ENCODE measurements at places on chromosomes 3 and 15.

DNA sequence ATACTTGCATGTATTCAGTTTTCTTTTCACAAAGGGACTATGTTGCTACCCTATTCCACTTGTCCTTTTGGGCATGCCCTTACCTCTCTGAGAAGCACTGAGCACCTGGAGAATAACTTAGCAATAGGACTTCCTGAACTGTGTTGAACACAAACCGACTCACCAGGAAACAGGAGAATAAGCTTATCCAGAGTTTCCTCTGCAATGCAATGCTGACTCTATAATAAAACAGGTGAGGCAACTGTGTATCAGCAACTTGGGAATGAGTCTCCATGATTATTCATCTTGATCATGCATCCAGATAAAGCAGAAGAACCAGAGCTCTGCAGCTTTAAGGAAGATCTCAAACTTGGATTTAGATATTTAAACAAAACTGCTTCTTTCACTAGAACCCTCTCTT is 806.5 kb downstream of the IGSF11 start:
- DNase-seq = no peak

DNA sequence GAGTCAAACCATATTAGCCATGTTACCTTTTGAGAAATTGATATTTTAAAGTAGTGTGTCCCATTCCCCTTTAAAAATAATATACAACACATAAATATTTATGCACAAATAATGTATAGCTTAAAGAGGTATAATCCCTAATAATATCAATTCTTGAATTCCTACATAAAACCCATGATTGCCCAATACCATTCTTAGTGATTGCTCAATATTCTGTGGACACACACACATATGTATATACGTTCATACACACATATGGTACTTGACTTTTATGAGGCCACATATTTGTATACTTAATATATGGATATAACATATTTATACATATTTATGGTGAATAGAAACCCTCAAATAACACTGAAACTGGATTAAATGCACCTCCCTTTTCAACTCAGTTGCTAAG is 367.4 kb downstream of the ZBBX start:
- no peak for DNase-seq

GRCh38 chr15:55260562-55261131 is 29.0 kb downstream of the RAB27A start:
- DNase-seq = no peak

DNA sequence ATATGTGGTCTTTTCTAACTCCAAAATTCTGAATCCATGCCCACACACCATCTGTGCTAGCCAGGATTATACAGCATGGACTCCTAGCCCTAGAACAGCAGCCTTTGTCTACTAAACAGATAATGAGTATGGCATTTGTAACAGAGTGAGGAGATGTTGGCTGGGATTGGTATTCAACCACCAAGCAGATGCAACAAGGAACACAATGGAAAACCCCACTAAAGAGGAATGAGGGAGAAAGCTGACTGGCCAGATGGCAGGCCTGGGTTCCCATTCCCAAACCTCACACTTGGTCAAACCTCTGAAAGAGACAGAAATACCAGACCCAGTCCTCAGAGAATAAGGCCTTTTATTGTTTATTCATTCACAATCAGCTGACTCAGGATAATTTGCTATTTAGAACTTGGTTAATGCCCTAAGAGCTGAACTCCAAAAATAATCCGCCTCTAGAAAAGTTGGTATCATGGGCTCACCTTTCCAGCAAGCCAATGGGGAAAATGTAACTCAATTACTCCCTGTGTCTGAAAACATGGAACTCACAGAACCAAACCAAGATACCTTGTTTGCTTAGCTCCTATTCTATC is 145.6 kb downstream of the LRRC3B start:
- DNase-seq = no peak

DNA sequence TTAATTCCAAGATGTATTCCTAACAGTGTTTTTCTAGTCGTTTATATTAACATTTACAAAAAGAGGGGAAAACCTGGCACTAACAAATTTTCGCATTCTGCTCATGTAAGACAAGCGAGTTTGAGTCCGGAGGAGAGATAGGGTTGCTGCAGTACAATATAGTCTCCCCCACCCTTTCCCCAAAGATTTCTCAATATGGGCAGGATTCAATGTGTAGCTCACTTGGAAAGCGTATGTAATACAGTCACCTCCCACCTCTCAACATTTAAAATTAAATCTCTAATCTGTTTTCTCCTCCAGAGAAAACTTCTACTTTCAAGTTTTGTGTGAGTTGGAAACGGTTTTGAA is 57.9 kb downstream of the CMSS1 start:
- DNase-seq = no peak

DNA sequence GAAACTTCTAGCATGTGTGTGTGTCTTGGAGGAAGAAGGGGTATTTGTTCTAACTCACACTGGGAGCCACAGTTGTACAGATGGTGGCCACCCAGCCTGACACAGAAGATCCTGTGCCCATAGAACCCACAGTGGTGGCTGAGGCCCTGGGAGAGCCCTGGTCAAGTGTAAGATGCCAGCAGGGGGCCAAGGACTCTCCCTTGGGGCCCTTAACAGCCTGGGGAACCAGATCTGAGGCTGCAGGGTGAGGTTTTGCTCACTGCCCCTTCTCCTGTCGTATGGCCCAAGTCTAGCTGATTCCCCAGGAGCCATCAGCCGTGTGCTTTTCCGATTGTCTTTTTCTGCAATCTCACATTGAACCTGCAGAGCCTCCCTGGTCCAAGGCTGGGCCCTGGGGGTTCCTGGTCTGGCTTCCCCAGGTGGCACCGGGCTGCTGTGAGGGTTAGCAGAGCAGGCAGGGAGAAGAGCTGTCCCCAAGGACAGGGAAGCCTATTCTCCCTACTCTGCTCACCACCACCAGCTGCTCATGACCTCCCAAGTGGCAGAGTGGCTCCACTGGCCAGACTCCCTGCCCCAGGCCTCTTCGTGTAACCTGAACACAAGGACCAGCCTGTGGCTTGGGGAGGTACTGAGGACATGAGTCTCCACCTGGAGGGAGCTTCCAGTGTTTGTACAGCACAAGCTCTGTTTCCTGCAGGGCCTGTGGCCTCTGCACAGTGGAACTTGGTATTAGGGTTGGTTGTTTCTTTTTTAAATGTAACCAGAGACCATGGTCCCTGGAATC is 51.9 kb downstream of the CA12 start:
- DNase-seq = no peak

- no peak for DNase-seq
Observed at GRCh38 chr15:88818920-88819319, 15.7 kb downstream of the ACAN start.

GRCh38 chr3:48996640-48997039 is 6.6 kb downstream of the P4HTM start:
- no peak for DNase-seq

DNA sequence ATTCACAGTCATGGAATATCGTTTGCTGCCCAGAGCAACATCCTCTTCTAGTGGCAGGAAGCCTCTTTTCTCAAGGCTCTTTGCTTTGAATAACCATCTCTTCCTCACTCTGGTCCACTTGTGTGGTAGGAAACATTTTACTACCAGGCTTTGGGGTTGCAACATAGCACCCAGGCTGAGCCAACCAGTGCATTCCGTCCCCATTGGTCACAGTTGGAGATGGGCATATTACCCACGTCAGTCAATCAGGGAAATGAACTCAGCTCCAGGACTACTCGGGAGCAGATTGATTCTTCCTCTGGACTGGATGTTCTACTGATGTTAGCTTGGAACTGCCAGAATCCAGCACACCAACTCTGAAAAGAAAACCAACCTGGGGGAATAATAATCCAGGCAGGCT is 4.2 kb upstream of the PEX5L start:
- no peak for DNase-seq
